ENCODE measurements at places on chromosomes 7 and 10. TPM values are rescaled to one million over a fixed set of nuclear protein-coding genes. Genes with fewer than 3 reads are reported as not detected.

Gene AS3MT
- total RNA-seq, result 2.3 TPM

Gene SPDYE8
- total RNA-seq, result 0.52 TPM

Gene FZD8
- total RNA-seq, result 16.5 TPM

Gene HYAL4
- total RNA-seq, result not detected

Gene OPN4
- not detected for total RNA-seq

Gene CCDC7
- total RNA-seq, result 6.9 TPM

Gene CH25H
- not detected for total RNA-seq

Gene MBL2
- total RNA-seq, result not detected

Gene COL28A1
- total RNA-seq, result 0.12 TPM

Gene CYP17A1
- total RNA-seq, result not detected

Gene LAMB4
- total RNA-seq, result 0.59 TPM

Gene EN2
- total RNA-seq, result 0.75 TPM

Gene TMEM270
- not detected for total RNA-seq

Gene EEPD1
- 0.40 TPM for total RNA-seq

Gene GPRIN2
- total RNA-seq, result not detected

Gene CUBN
- total RNA-seq, result 0.67 TPM

Gene PON3
- total RNA-seq, result 0.77 TPM

Gene WNT8B
- 0.10 TPM for total RNA-seq

Gene EBLN1
- not detected for total RNA-seq

Gene HABP2
- total RNA-seq, result not detected

Gene COL17A1
- total RNA-seq, result not detected

Gene MINDY4
- total RNA-seq, result 3.6 TPM

Gene PARD3
- total RNA-seq, result 71.6 TPM

Gene PALD1
- total RNA-seq, result 6.6 TPM

Gene LIPK
- not detected for total RNA-seq

Gene PIP
- total RNA-seq, result not detected

Gene PLXDC2
- 0.06 TPM for total RNA-seq

Gene GTF2IRD1
- total RNA-seq, result 27.3 TPM

Gene ADIRF
- total RNA-seq, result not detected

Gene PAPOLB
- total RNA-seq, result 0.30 TPM

Gene TUBB8
- total RNA-seq, result not detected

Gene SKIDA1
- 1.3 TPM for total RNA-seq

Gene ABCC2
- 191 TPM for total RNA-seq

Gene TAS2R41
- not detected for total RNA-seq

Gene PTF1A
- not detected for total RNA-seq

Gene CCDC146
- 0.27 TPM for total RNA-seq

Gene NRG3
- total RNA-seq, result not detected

Gene VWA2
- not detected for total RNA-seq

Gene AUTS2
- total RNA-seq, result 7.4 TPM

Gene RPEL1
- total RNA-seq, result 0.17 TPM

Gene FBXL13
- 38.7 TPM for total RNA-seq

Gene CLDN4
- 24.9 TPM for total RNA-seq

Gene NEBL
- 13.0 TPM for total RNA-seq

Gene TMEM196
- total RNA-seq, result not detected

Gene C10orf105
- not detected for total RNA-seq

Gene BTAF1
- 52.8 TPM for total RNA-seq

Gene SPDYE16
- total RNA-seq, result not detected

Gene CCL24
- not detected for total RNA-seq

Gene CTAGE4
- 0.12 TPM for total RNA-seq
